ENCODE measurements at places on chromosomes 4 and X.

GRCh38 chrX:130028196-130028595 is 45.8 kb downstream of the BCORL1 start:
- peak; percentile 36 for DNase-seq

DNA sequence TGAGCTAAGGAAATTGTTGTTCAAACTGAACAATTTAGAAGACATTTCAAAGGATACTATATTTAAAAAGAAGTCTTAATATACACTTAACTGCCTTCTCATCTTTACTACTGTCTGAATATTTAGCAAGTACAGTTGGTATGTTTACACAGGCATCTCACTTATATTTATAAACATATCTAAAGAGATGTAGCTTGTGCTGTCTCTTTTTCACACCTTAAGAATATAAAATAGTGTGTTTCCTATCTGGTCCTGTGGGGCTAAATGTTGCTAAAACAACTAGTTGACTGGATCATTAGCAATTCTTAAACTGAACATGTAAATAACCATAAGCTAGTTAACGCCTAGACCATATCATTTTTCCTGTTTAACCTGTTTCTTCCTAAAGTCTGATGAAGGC is 336.3 kb downstream of the PPP3CA start:
- DNase-seq: no peak

GRCh38 chr4:6257247-6258025 is 12.2 kb upstream of the WFS1 start:
- DNase-seq: no peak

DNA sequence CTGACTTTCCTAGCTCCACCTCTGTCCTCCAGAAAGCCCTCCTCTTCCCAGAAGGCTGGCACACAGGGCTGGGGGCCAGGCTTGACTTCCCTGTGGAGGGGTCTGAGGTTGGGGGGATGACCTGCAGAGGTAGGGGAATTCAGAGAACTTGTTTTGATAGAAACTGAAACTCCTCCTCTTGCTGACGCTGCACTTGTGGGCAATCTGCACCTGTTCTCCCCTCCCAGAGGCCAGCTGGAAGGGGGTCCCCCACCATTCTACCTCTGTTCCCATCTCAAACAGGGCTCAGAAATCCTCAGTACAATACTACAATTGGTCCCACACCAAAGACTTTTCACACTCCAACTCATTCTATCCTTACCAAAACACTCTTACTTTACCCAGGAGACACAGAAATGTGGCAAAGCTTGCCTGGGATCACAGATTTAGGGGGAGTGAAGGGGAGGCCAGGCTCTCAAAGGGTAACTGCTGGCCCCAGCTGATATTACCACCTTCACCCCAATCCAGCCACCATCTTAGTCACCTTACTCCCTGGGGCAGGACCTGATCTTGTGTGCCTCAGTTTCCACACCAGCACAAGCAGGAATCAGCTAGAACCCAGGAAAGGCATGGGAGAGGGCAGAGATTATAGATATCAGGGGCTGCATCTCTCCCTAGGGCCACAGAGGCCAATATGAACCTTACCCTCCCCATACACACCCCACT is 18.5 kb downstream of the OTUD5 start:
- DNase-seq: peak; percentile 41

GRCh38 chr4:89162496-89162895 is 51.2 kb downstream of the TIGD2 start:
- DNase-seq: no peak

DNA sequence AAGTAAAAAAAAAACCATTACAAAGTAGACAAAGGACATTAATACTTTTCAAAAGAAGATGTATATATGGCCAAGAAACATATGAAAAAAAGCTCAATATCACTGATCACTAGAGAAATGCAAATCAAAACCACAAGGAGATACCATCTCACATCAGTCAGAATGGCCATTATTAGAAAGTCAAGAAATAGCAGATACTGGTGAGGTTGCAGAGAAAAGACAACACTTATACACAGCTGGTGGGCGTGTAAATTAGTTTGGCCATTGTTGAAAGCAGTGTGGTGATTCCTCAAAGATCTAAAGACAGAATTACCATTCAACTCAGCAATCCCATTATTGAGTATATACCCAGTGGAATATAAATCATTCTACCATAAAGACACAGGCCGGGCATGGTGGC is 39.3 kb downstream of the TASL start:
- no peak for DNase-seq

DNA sequence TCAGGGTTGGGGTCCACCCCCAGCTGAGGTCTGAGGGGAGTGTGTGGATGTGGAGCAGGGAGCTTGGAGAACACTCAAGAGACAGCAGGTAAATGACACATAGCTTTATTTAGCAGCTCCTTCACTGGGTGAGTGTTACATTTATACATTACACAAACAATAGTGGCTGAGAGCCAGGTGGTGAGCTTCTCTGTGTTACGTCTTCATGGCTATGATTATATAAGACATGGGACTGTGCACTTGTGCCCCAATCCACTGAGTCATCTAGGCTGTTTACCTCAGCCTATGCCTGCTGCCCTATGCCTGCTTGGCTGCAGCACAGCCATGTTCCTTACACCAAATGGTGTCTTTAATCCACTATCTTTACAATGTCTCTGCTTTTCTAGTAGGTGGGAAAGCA is 459.6 kb downstream of the AFF2 start:
- no peak for DNase-seq

DNA sequence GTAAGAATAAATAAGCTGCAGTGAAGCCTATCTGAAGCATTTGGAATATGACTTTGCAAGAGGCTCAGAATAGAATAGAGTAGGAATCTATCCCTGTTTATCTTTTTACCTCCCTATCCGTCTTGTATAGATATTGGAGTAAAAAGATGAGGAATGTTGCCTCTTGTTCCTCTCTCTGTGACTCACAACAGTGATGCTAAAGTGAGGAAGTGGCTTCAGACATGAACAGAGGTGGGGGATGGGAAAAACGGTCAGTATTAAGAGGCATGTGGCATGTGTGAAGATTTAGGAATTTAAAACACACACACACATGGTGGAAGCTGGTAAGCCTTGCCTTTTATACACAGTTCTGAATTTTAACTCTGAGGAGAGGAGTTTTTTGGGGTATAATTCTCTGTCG is 3.8 kb upstream of the DCAF4L1 start:
- no peak for DNase-seq

DNA sequence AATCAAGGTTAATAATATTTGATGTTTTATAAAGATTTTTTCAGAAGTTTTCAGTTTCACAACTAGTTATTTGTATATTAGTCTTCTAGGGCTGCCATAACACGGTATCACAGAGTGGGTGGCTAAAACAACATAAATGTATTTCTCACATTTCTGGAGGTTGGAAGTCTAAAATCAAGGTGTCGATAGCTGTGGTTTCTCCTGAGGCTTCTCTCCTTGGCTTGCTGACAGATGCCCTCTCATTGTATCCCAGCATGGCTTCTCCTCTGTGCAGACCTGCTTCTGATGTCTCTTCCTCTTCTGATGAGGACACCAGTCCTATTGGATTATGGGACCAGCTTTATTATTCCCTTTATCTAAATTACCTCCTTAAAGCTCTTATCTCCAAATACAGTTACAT is 1456.6 kb downstream of the STIM2 start:
- DNase-seq: no peak

DNA sequence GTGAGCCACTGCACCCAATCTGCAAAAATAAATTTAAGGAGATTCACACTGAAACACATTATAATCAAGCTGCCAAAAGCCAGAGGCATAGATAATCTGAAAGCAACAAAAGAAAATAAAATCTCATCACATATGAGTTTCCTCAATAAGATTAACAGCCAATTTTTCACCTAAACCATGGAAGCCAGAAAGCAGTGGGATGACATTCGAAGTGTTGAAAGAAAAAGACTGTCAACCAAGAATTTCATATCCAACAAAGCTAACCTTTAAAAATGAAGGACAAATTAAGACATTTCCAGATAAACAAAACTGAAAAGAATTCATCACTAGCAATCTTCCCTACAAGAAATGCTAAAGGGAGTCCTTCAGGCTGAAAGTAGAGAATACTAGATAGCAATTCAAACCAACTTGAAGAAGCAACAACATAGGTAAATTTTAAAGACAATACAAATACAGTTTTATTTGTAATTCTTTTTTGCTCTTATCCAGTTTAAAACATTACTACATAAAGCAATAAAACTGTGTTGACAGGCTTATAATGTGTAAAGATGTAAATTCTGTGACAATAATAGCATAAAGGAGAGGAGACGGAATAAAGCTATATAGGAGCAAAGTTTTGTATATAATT is 23.1 kb upstream of the KLHL8 start:
- no peak for DNase-seq

- no peak for DNase-seq
These were observed 100.3 kb upstream of the FAT1 start for GRCh38 chr4:186823989-186824388.

GRCh38 chr4:12123707-12124106 is 695.0 kb upstream of the HS3ST1 start:
- DNase-seq: no peak

DNA sequence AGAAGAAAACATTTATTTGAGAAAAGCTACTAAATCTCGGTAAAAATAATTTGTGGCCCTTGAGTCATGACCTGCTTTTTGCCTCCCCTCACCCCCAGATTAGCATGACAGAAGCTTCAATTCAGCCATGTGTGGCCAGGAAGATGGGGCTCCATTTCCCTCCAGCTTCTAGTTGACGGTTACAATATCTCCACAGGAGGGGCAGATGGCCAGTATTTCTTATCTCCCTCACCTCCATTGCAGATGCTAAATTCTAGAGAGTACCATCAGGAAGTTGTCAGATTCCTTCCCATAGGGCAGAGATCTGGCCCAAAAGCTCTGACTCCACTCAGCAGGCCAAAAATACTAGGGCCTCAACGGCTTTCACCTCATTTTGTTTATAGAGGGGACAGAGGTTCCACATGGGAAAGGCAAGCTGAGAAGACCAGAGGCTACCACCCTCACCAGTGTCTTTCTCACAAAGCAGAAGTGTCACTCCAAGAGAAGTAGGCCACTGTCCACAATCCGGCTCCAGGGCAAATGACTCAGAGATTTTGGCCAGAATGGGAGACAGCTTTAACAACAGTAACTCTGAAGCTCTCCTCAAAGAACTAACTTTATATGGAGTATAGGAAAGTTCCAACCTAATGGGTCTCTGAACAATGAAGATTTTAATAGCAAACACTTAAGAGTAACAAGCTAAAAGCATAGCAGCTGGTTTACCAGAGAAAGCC is 108.3 kb downstream of the TBC1D19 start:
- no peak for DNase-seq

- no peak for DNase-seq
These were observed 363.9 kb downstream of the KLHL13 start for GRCh38 chrX:117752745-117753144.

- no peak for DNase-seq
These were observed 140.3 kb upstream of the CXCL13 start for GRCh38 chr4:77465271-77465670.

DNA sequence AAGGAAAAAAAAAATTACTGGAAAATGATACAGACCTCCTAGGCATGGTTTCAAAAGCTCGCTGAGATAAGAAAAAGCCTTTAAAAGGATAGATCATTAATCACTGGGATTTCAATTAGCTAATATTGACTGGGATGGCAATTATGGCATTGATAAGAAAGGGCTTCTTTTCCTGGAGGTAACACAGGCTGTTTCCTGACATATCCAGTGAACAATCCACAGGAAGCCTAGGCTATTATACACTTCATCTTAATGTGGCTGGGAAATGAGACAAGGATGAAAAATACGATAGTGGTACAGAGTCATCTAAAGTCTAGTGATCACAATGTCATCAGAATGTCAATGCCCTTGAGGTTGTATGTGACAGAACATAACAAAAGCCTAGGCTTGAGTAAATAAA is 1579.3 kb downstream of the C4orf33 start:
- DNase-seq: no peak

- DNase-seq: no peak
These were observed 142.8 kb upstream of the EOLA2 start for GRCh38 chrX:150081076-150081475.

DNA sequence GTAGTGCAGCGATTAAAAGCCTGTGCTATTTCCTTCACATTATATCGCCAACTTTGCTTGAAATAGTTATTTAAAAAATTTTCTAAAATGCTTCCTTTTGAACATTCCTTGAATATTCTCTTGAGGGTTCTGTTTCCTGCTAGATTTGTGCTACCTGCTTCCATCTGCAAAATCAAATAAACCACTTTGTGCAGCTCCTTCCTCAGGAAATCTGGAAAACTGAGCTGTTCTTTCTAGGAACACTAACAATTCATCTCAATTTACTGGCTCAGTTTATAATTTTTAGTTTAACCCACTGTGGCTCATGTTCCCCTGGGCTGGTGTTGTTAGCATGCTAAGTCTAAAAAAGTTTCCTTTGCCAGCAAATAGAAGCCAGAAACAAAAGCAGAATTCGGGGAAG is 88.1 kb upstream of the LCORL start:
- DNase-seq: no peak

GRCh38 chr4:68416591-68416990 is 30.7 kb upstream of the TMPRSS11E start:
- DNase-seq: no peak

DNA sequence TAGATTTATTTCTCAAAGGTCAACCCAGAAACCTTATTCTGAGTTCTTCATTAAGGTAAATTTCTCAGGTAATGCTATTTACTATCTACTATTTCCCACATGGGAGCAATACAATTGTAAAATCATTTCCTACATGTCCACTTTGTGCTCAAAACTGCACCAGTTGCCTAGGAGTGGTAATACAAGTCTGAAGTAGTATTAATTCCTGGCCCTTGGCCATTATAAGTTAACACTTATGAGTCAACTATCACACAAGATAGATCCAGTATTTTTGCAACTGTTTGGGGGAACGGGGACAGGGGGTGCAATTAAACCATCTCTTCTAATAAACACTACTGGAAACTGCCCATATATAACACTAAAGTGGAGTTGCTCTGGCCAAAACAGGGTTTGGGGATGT is 48.9 kb downstream of the ACSL4 start:
- no peak for DNase-seq

GRCh38 chr4:105509291-105509690 is 35.4 kb upstream of the PPA2 start:
- no peak for DNase-seq

DNA sequence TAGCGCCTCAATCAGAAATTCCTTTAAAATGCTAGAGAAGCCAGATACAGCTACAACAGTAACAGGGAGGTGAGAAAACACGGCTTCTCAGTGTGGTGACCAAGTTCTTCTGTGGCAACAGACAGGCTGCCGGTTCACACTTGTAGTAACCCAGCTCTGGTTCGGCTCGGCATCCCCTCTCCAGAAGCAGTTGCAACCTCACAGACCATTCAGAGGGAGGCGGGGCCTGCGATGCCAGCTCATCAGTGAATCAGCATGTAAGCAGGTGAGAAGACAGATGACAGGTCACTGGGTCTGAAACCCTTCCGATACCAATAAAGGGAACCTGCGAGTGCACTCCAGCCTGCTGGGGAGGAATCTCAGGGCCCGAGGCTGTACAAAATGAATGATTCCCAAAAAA is 251.0 kb downstream of the KCNIP4 start:
- DNase-seq: no peak

GRCh38 chr4:100754751-100755150 is 236.9 kb upstream of the EMCN start:
- no peak for DNase-seq

DNA sequence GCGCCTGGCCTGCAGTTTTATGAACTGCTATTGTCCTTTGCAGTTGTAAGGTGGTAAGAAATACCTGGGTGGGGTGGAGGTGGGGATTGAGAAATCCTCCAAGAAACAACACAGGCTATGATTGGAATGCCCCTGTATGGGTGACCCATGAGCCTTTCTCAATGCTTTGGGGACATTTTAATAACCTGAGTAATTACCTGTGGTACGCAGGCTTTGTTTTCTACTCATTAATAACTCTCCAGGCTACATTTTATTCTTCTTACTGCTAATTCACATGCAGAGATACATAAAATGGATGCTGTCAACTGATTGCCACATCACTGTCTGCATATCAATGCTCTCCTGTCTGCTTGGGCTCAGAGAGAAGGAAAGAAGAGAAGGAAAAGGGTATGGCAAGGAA is 41.8 kb downstream of the PHEX start:
- no peak for DNase-seq
